Stimulated activated CD8-positive, alpha-beta memory T cell treated with anti-CD3 and anti-CD28 coated beads, Interleukin-2, amount 100 ng/mL, for 1 hour (primary cell): ENCODE measurements at places on chromosomes 5 and 9.

- DNase-seq: no peak
These were observed 5.1 kb upstream of the RAB14 start for GRCh38 chr9:121206516-121207370.

DNA sequence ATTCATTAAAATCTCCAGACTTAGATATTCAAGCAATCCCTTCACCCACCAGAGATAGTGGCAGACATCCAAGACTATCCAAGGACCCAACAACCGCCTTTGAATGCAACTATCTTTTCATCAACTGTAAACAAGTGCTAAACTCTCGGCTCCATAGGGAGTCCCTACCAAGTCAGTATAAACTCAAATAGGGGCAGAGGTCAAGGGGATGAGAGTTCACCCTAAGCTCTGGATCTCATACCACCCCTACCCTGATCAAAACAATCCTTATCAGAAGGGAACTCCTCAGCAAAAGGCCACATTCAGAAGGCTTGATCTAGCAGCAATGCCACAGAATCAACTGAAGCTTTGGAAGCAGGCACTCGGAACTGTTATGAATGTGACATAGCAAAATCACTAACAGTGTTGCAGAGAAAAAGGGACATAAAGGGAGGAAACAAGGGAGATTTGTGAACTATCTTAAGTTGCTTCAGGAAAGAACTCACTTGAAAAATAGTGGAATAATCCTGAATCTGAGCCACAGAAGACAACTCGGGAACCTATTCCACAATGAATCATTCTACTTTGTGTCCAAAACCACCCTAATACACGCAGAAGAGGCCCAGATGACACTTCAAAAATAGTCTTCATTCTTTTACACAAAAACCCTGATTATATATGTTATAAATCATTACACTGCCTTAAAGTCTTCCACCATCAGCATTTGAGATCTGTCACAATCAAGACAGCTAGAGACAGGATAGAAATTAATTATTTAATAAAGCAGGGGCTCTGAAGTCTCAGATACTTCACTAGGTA is 49.8 kb downstream of the NR6A1 start:
- DNase-seq: no peak

DNA sequence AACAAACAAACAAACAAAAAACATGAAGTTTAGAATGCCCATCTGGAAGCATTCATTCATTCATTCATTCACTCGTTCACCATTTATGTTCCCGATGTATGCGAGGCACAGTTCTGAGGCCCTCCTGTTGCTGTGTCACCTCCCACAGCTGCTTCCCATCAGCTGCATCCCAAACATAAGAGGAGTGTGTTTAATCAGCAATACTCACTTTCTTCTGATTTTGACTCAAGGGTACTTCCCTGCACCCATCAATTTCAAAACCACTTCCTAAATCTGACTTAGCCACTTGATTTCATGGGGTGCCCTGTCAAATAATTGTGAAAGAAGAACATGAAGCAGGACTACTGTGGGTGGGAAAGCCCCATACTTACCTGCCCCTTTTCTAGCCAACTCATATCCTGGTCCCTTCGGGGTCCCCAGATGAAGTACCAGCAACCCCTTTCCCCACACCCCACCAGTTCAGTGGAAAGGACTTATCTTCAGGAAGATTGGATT is 128.0 kb upstream of the IL12B start:
- DNase-seq: no peak

DNA sequence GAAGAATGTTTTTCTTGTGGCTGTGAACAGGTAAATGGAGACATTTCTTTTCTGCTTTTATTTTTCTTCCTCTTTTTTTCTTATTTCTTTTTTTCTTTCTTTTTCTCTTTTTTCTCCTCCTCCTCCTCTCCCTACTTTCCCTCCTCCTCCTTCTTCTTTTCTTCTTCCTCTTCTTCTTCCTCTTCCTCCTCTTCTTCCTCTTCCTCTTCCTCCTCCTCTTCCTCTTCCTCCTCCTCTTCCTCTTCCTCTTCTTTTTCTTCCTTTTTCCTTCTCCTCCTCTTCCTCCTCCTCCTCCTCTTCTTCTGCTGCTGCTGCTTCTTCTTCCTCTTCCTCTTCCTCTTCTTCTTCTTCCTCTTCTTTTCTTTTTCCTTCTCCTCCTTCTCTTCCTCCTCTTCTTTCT is 65.3 kb upstream of the NTRK2 start:
- no peak for DNase-seq

- no peak for DNase-seq
These were observed 49.2 kb downstream of the TIMD4 start for GRCh38 chr5:156913719-156914370.
